ENCODE measurements at places on chromosomes 3 and 15.
A peak's percentile ranks its signal among the peaks of the same experiment; 100 is the strongest.

DNA sequence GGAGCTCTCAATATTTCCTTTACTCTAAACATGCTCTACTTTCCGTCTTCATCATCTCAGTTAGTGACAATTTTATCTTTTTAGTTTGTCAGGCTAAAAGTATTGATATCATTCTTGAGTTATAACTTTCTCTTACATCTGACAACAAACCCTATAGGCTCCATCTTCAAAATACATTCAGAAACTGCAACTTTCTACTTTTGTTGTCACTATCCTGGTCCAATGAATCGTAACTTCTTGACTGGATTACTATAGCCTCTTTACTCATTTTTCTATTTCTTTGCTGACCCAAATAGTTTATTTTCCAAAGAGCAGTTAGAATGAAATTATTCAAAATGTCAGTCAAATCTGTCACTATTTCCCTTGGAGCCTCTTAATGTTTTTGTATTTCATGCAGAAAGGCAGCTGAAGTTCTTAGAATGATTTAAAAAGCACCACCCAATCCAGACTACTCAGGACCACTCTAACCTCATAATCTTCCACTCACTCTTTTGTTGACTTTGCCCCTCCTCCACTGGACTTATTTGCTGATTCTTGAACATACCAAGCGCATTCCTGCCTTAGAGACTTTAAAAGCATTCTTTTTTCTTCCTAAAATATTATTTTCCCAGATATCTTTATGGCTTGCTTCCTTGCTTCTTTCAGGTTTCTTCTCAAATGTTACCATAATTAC, 119.9 kb upstream of the CBLB start:
- DNase-seq, result no peak

DNA sequence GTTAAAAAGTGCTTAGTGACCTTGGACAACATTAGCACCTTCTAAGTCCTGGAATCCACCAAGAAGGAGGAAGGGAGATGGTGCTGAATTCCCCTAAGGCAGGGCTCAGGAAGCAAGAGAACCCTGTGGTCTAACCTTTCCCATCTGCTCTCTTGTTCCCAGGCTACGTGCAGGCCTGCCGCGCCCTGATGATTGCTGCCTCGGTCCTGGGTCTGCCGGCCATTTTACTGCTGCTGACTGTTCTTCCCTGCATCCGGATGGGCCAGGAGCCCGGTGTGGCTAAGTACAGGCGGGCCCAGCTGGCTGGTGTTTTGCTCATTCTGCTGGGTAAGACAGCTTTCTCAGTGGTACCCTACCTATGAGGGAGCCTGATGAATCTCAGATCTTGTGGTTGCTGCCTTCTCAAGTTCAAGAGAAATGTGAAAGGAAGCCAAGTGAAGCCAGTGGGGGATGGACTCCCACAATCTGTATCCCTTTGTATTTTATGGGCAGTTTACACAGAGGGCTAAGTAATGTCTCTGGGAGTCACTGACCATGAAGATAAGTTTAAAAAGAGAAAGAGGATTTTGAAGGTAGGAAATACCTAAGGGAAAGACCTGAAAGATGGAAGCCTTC, 4.4 kb downstream of the CLDN11 start:
- no peak for DNase-seq

- DNase-seq, result no peak
These were observed 4.6 kb downstream of the TSC22D2 start for GRCh38 chr3:150412561-150413231.

DNA sequence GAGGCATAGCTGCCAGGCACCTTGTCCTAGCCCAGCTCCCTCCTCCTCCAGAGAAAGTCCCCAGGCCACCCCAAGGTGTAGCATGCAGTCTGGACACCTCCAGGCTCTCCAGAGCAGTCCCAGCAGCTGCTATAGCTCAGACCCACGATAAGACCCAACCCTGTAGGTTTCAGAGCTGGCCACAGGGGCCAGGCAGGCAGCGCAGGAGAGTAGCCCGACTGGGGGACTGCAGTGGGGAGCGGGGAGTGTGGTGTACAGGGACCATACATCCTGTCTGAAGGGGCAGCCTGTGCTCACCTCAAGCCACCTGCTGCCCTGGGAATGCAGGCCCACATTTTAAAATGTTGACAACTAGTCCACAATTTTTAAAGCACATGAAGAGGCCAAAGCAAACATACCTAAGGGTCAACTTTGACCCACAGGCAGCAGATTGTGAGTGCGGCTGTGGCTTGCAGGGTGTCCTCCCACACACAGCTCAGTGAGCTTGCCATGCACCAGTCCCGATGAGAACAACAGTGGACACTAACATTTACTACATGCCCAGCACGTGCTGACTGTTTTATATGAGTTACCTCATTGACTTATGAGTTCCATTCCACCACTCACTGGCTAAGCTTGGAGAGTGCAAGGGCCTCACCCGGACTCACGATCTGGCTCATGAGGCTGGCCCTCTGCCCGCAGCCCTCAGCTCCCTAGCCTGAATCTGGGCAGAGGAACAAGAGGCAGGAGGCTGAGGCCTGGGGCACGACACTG, 81.4 kb downstream of the DNAJB8 start:
- peak; percentile 90 for DNase-seq

GRCh38 chr15:48861813-48862431, 16.0 kb upstream of the EID1 start:
- DNase-seq, result no peak

- no peak for DNase-seq
These were observed 8.0 kb downstream of the OSBPL10 start for GRCh38 chr3:31973081-31973480.

DNA sequence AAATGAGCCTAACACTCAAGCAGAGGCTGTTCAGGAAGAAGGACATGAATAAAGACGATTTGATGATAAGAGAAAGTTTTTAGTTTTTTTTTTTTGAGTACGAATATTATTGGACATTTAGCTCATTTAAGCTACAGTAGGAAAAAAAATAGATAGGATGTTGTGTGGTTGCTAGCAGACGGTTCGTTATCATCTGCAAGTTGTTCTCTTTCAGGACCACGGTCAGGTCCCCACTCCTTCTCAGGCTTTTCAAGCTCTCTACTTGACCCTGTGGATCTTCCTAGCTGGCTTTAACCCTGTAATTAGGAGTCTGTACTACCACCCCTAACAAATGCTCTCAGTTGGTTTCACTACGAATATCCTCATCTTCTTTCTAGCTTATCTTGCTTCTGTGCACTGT, 1.1 kb downstream of the KCNH8 start:
- no peak for DNase-seq

GRCh38 chr3:171896316-171896715, 53.2 kb downstream of the TMEM212 start:
- no peak for DNase-seq

DNA sequence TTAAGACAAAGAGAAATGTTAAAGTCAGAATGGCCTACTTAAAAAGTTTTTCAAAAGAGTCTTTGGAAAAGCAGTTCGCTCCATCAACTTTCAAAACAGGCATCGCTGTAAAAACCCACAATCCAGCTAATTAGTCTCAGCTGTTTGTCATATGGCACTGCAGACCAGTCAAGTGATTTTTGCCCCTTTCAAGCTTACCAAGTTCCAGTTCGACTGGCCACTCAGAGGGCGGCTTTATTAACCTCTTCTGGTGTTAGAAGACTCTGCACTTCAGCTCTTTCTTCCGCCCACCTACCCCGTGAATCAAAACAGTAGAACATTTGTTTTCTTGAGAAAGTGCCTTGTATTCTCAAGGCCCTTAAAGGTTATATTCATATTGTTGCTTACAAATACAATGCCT, 19.3 kb downstream of the RAB27A start:
- DNase-seq, result no peak

- no peak for DNase-seq
These were observed 1006.7 kb downstream of the ROBO1 start for GRCh38 chr3:78761126-78761525.

DNA sequence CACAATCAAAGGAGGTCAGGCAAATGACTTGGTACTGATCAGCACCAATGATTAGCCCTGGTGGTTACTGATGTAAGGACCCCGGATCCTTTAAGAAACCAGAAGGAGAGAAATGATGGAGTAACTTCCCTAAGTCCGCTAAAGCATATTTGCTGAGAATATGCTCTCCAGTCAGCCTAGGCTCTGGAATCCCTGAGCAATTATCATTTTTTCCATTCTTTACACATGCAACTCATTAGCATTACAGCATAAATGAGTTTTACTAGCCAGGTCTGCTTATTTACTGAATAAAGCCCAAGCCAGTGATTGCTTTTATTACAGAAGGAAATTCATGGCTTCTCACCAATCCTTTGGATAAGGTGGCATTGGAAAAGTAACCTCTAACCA, 139.2 kb upstream of the WNT5A start:
- no peak for DNase-seq

- DNase-seq, result no peak
These were observed 51.3 kb downstream of the TBL1XR1 start for GRCh38 chr3:177145954-177146353.

DNA sequence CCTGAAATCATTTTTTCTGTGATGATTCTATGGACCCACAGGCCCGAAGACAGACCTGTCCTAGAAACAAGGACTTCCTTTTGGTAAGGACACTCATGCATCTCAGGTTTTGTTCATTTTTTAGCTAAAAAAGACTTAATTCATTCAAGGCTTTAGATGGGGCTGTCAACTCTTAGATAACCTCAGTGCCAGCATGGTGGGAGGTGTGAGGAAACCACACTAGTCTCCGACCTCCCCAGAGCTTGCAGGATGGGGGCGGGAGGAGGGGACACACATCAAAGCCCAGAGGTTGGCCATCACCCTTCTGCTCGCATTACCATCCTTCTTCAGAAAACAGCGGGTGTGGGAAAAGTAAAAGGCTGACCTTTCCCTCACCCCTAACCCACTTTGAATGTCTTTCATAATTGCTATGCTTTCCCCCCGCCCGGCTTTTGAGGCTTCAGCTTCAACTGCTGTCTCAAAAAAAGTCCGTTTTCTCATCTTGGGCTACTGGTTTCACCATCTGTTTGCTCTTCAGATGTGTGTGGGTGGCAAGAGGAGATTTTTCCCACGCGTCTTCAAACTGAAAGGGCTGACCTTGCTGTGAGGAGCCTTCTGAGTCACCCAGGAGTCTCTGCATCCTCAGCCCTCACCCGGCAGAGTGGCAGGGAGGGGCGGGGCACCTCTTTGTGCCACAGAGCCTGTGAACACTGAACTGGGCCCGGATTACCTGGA, 27.6 kb upstream of the CXCR6 start:
- DNase-seq, result no peak

GRCh38 chr3:102181175-102181920, 253.5 kb upstream of the ZPLD1 start:
- DNase-seq, result no peak

DNA sequence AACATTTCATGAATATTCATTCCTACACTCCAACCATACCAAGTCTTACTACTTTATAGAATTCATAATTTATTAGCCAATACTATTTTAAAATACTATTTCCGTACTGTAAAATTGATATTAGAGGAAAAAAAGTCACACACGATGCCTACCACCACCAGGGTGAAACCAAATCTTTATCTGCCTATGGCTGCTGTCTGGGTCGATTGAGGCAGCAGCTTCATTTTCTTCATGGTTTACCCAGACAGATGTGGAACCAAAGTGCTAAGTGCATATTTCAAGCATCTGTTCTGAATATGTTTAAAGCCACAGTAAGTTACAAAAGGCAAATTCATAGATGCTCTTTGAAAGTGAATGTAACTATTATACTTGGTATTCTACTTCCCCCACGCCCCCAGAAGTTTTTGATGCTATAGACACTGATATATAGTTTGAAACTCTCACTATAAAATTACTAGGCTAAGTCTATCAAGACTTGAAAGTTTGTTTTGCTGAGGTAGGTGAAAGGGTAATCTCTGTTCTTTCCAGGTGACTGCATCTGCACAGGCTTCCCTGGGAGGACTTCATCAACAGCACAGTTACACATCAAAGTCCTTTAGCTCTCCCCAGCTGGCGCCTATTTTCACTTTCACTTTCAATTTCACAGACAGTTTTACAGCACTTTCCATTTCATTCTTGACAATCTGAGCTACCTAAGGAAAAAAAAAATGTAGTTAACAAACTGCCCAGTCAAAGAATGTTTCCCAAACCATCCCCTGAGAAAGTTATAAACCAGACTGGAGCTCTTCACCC, 113.9 kb downstream of the POLQ start:
- no peak for DNase-seq

DNA sequence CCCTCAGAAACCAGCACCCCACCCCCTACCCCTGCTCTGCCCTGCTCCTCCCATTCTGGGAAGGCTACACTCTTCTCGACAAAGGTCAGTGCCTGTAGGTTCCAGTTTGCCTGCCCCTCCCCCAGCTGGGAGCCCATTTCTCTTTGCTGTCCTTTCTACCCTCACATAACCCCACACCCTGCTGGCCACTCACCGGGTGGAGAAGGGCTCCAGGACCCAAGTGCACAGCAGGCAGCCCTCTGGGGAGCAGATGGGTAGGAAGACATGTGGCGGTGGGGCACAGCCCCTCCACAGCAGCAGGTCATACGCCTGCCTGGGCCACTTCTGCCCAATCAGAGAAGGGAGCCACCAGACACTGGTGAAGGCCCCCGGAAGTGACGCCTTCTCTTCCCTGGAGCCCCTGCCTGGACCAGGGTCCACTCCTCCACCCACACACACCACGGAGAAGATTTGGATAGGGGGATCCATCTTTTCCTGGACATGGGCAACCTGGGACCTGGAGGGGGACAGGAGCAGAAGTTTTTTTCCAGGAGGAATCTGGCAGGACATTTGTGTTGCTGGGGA, at the start of gene THPO:
Gene THPO (minus strand): TSS at position 326 of the 564 bp plus-strand sequence. CDS start 1,948 bp downstream, outside the sequence.
- DNase-seq, result no peak

DNA sequence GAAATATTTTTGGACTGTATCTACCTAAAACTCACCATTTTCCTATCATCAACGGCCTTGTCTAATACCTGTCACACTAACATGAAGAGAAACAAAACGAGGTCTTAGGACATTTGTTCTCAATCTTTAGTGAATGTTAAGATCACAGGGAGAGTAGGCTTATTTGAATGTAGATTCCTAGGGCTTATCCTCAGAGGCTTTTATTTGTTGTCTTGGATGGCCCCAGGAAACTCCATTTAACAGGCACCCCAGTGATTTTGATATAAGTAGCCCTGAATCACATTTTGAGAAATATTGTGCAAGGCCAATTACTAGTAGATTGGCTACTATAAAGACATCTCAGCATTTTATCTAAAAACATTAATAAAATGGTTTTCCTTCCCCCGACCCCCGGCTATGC, 367.4 kb downstream of the GAP43 start:
- DNase-seq, result no peak

GRCh38 chr15:83927704-83928391, 273.9 kb downstream of the ADAMTSL3 start:
- no peak for DNase-seq

- DNase-seq, result no peak
These were observed 12.0 kb downstream of the PTH1R start for GRCh38 chr3:46889381-46890110.

GRCh38 chr15:50280271-50280670, 14.7 kb upstream of the HDC start:
- no peak for DNase-seq

- DNase-seq, result peak; percentile 61
These were observed 25.2 kb upstream of the GOLGA6C start for GRCh38 chr15:75232826-75233503.

GRCh38 chr15:45148076-45149059, 18.6 kb downstream of the DUOX1 start:
- no peak for DNase-seq

- no peak for DNase-seq
These were observed 278.4 kb upstream of the UBE2E1 start for GRCh38 chr3:23527326-23527725.

GRCh38 chr3:99953596-99953995, 135.9 kb downstream of the CMSS1 start:
- DNase-seq, result no peak
